Left renal pelvis (tissue), 4 donors: ENCODE measurements at places on chromosomes 16 and 17.

- DNase-seq: no peak
These were observed 46.8 kb downstream of the BEAN1 start for GRCh38 chr16:66473654-66474519.

- DNase-seq: no peak
These were observed 106.7 kb downstream of the CMIP start for GRCh38 chr16:81551151-81551808.

GRCh38 chr16:71367241-71367976 lies 8.9 kb downstream of the CALB2 start:
- no peak for DNase-seq

DNA sequence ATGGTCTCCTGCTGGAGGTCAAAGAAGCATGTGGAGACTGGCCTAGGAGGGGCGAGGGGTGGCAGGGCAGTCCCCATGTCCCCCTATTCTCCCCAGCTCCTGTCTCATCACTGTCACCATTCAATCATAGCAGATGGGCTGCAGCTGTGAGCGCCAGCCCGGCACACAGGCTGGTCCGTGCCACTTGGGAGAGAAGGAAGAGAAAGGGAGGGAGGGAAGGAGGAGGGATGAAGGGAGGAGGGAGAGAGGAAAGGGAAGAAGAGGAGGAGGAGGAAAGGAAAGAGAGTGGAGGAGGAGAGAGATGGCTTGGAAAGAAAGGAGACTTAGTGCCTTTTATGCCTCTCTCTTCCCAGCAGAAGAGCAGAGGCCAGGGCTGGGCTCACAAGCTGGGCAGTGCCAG lies 12.4 kb downstream of the NEUROD2 start:
- DNase-seq: no peak

DNA sequence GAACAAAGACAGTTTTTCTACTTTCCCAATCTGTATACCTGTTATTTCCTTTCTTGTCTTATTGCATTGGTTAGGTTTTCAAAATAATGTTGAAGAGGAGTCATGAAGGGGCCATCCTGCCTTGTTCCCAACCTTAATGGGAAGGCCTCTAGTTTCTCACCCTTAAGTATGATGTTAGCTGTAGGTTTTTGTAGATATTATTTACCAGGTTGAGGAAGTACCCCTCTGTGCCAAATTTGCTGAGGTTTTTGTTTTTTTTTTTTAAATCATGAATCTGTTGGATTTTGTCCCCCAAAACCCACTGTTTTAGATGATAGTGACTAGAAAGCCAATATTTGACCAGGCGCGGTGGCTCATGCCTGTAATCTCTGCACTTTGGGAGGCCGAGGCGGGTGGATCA lies 36.4 kb downstream of the VMP1 start:
- DNase-seq: no peak

GRCh38 chr16:55964923-55965475 lies 89.8 kb upstream of the CES5A start:
- DNase-seq: no peak

DNA sequence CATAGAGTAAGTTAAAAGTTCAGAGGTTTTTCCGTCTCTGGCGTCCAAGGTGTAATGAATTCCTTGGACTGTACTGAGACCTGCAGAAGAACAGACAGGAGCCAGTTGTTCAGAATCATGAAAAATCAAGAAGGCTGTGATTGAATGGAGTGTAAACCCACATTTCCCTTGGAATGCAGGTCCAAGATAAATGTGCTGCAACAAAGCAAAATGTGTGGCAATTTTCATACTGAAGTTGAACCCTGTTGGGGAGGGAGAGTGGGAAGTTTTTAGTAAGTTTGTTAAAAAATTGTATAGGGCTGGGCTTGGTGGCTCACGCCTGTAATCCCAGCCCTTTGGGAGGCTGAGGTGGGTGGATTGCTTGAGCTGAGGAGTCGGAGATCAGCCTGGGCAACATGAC lies 21.4 kb downstream of the GGNBP2 start:
- no peak for DNase-seq

- no peak for DNase-seq
These were observed 91.1 kb downstream of the IRF8 start for GRCh38 chr16:85989863-85990643.

DNA sequence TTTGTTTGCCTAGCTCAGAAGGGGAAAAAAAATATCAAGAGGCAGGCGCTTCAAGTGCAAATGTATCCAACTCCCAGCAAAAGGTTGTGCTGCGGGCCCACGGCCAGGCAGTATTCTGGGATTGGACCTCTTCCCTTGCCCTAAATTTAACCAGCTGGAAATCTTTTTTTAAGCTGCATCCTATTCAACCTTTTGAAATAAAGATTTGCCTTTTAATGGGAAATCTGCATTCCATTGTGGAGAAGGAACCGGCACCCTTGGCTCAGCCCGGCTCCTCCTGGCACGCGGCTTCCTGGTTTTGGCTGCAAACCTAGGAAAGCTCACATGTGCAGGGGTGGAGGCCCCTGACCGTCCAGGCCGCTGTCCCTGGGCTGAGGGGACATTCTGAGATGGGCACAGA lies 38.8 kb upstream of the ENPP7 start:
- DNase-seq: no peak

- DNase-seq: no peak
These were observed 31.4 kb downstream of the C16orf54 start for GRCh38 chr16:29714396-29714795.

DNA sequence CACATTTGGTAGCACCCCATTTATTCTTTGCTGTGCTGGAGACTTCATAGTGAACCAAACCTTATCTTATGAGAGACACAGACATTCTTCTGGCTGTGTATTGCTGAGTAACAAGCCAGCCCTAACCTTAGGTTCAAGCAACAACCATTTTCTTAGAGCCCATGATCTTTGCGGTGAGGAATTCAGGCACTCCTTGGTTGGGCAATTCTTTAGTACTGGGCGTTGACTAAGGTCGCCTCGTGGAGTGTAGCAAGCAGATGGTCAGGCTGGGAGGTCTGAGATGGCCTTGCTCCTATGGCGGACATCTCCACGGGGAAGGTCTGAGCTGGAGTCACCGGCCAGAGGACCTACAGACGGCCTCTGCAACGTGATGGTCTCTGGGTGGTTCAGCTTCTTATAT lies 43.1 kb downstream of the ARSG start:
- no peak for DNase-seq

DNA sequence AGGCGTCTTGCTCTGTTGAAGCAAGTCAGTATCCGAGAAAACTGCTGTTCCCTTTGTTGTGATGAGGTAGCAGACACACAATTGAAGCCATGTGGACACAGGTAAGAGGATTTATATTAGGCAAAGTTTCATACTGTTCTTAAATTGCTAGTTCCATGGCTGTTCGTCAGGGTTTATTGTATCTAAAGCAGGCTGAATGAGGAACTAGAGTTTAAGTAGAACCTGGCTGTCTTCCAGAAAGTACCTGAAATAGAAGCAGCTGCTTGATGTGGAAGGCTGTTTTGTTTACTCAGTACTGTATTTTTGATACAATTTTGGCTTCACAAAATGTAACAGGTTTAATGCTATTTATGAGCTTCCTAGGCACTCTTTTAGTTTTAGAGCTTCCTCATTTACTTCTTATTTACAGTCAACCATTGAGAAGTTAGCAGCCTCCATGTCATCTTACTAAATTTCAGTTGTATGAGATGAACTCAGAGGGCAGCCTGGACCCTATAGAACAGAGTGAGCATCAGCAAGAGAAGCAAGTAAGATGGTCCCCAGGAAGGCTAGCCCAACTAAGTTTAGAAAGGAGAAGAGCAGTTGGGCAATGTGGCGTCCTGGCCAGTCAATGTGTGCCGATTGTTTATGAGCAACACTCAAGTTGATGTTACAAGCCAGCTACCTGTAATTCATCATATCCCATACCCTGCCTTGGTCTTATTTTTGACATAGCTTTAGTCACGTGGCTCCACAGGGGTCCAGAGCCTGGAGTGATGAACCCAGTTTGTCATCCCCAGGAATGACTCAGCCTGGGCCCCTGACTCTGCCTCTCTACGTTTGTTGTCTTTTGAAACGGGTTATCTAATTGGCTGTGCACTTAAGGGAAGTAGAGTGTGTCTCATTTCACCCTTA lies 9.7 kb upstream of the ARL2BP start:
- no peak for DNase-seq

GRCh38 chr17:58960068-58960467 lies 146.6 kb downstream of the TRIM37 start:
- no peak for DNase-seq

- DNase-seq: no peak
These were observed 139.4 kb downstream of the CCDC182 start for GRCh38 chr17:57605675-57606105.

DNA sequence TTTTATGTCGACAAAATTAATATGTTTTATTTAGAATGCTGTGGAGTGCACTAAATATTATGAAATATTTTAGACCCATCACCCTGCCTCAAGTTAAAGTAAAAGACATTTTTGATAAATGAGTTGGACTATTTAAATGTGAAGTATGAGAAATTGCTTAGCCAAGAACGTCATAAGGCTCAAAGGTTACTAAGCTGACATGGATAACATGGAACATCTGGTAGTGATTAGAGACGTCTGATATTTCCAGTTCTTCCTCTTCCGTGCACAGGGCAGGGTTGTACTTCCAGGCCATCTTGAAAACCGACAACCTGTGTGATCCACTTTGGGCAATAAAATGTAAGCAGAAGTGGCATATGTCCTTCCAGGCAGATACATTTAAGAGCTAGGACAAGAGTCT lies 7.2 kb upstream of the CCL8 start:
- no peak for DNase-seq

GRCh38 chr17:61159221-61159814 lies 240.3 kb upstream of the TBX2 start:
- no peak for DNase-seq

- DNase-seq: no peak
These were observed 12.9 kb upstream of the CACNG4 start for GRCh38 chr17:66951605-66951953.

DNA sequence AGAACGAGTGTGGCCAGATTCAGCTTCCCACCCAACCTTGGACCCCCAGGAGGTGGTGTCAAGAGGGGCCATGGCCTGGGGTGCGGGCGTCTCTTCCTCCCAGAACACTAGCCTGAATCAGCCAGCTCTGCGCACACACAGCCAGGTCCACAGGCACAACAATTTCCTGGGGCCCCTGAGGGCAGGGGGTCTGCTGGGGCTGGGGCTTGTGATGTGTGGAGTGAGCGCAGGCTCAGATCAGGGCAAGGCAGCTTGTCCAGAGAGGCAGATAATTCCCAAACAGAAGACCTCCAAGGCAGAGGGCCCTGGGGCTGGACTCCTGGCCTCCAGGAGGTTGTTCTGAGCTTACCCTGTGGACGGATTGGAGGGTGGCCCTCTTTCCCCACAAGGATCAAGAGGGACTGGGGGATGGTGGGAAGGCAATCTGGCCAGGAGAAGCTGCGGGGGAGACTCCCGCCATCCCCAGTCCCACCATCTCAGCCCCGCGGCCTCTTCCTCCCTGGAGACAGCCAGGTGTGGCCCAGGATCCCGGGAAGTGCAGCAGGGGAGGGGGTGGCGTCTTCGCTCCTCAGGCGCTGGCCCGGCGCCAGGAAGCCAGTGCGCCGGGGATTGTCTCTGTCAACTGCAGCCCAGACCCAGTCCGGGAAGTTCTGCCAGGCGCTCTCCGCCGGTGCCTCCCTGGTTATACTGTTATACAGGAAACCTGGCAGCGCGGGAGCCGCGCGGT lies 52.0 kb upstream of the AMZ2 start:
- DNase-seq: no peak

- no peak for DNase-seq
These were observed 7.9 kb upstream of the DNAH17 start for GRCh38 chr17:78585006-78585630.

GRCh38 chr16:70254180-70254964 lies 2.6 kb upstream of the EXOSC6 start:
- DNase-seq: no peak

GRCh38 chr17:28039251-28039650 lies 3.2 kb upstream of the NLK start:
- no peak for DNase-seq

DNA sequence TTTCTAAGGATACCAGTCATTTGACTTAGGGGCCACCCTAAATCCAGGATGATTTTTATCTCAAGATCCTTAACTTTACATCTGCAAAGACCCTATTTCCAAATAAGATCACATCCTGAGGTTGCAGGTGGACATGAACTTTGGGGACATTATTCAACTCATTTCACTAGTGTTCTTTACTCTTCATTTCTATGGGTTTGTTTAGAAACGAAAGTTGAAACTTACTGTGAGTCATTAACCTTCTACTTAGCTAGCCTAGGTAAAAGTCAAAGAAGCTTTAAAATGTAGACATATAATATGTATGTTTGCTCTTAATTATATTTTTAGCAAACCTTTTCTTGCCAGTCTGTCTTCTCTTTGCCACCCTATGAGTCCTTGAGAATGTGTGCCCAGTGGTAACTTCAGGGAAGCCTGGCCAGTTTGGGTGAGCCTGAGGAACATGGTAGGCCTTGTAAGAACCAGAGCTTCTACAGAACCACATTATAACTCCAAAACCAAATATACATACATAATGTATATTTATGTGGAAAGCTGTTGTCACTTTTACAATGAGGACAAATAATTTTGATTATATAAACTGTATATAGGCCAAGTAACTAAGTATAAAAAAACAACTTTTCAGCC lies 38.4 kb downstream of the BPTF start:
- no peak for DNase-seq

DNA sequence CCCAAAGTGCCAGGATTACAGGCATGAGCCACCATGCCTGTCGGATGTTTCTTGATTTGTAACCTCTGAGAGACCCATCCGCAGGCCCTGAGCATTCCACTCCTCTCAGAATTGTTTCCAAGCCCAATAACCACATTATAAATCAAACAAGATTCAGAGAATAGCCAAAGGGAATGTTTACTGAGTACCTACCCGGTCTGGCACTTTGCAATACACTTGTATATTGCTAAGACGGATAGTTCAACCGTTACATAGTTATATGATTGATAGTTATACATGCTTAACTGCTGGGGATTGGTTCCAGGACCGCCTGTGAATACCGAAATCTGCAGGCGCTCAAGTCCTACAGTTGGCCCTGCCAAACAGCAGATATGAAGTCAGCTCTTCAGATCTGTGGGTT lies 3.0 kb upstream of the KAT8 start:
- DNase-seq: no peak

DNA sequence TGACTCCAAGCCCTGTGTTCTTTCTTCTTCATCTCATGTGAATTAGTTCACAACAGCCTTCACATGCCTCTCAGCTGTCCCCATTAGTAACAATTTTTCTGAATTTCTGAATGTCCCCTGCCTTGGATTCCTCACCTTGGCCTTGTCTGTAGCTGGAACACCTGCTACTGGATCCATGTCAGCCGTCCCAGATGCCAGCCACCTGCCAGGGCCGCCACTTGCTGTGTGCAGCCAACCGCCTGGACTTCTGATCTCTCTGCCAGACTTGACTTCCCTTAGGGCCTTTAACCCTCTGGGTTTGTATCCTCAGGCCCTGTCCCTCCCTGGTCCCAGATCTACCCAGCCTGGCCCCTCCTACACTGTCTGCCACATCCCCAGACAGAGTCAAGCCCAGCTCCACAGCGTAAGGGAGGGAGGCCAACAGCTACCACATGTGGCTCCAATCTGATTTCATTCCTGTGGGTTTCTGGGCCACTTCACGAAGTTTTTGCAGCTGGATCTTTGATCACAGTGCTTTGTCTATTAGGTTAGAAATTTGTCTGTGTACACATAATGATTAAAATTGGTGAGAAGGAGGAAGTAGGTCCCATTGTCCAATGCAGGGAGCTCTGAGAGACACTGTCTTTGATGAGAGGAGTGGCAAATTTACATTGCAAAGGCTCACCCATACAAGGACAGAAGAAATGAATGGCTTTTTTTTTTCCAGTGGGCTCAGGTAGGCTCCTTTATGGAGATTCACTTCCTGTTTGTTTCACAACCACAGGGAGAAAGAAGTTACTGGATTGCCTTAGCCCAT lies 15.3 kb downstream of the MPP2 start:
- no peak for DNase-seq
